HCEC 1CT (cell line): ENCODE measurements at places on chromosomes 5 and 9.

GRCh38 chr5:98454904-98455303, 318.6 kb upstream of the RGMB start:
- DNase-seq, result peak; percentile 98

DNA sequence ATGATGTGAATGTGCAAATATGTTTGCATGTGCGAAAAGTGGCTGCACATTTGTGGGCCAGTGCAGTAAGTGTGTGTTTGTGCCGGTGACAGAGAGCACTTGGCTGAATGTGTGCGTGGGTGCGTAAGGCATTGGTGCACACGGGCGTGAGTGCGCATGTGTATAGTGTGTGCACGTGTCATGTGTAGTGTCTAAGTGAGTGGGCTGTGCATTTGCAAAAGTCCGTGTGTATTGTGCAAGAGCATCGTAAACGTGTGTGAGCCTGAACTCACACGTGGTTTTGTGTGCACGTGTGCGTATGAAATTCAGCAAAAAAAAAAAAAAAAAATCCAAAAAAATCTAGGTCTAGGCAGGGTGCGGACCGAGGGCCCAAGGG, 6.5 kb upstream of the EBF1 start:
- no peak for DNase-seq

DNA sequence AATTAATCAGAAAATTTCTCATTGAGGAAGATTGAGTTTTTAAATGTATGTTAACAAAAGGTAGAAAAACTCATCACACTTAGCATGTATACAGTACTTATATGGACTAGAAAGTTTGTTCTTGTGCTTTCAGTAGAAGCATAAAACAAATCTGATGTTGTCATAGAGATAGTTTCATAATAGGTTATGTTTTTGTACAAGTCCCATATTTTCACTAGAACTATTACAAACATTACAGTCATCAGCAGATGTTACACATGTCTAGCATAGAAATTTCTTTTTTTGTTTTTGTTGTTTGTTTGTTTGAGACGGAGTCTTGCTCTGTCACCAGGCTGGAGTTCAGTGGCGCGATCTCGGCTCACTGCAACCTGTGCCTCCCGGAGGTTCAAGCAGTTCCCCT, 131.4 kb downstream of the COMMD10 start:
- no peak for DNase-seq

- no peak for DNase-seq
These were observed 701.3 kb upstream of the ACO1 start for GRCh38 chr9:31683116-31683515.

DNA sequence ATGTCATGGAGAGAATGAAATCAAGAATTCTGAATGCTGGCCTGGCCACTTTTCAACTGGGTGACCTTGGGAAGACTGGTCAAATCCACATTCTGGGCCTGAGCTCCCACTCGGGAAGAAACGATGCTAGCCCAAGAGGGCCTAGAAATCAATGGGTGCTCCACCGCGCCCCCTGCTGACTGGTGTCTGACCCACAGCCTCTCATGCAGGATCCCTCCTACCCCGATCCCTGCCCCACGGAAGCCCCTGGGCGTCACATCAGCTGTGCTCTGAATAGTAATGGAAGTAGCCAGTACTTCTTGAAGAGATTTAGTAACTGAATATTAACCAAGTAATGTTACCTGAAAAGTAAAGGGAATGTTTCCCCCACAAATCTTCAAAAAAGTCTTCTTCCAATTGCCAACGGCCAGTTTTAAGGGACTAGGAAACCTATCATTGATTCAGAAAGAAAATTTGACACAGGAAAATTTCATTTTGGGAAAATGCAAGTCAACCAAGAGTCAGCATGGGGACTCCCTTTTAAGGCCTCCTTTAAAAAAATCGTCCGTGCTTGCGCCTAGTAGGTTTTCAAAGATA, 43.9 kb downstream of the CRB2 start:
- DNase-seq, result no peak

DNA sequence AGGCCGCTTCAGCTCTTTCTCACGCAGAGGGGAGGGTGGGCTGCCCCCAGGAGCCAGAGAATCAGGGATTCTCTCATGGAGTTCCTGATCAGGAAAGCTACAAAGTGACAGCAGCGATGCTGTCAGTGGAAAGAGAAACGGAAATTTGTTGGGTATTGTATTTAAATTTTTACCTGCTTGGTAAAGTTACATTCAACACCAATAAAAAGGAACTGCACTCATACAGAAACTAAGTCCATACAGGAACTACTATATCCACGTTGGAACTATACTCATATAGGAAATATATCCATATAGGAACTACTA, 325.5 kb upstream of the IRX4 start:
- DNase-seq, result no peak

DNA sequence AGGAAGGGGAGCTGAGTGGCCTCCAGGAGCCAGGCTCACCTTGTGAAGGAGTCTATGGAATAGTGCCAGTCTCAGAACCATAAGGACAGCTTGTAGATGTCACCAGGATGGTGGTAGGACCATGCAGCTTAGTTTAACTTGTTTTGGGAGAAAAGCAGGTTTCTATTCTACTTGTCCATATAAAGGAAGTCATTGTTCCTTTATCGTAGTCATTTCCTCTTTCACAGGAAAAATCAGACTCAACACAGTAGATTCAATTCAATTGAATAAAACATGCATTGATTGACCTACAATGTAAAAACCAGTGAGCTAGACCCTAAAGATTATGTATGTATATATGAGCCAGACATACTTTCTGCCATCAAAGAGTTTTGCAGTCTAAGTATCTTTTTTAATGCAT, 53.3 kb downstream of the MEGF10 start:
- no peak for DNase-seq

GRCh38 chr9:113042884-113043657, 13.5 kb downstream of the ZFP37 start:
- DNase-seq, result no peak

GRCh38 chr9:108972626-108973209, 38.5 kb downstream of the ABITRAM start:
- no peak for DNase-seq

DNA sequence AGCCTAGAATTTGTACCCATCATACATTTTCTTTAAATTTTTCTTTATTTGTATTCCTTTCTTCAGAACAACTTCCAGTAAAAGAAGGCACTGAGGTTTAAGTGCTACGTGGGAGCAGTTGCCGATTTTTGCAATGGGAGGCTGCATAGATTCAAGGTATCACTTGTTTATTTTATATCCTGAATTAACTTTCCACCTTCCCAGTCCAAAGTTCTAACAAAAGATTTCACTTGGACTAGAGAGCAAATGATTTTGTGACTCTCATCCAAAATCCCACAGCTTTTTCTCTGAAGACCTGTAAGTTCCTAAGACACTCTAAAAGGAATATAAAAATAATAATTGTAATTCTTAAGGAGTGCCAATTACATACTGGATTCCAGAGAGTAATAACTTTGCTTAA, 139.1 kb upstream of the SPRY4 start:
- no peak for DNase-seq

- DNase-seq, result no peak
These were observed 716 bp downstream of the PROB1 start for GRCh38 chr5:139394123-139394653.

GRCh38 chr9:110605565-110605964, 26.0 kb upstream of the SVEP1 start:
- no peak for DNase-seq

DNA sequence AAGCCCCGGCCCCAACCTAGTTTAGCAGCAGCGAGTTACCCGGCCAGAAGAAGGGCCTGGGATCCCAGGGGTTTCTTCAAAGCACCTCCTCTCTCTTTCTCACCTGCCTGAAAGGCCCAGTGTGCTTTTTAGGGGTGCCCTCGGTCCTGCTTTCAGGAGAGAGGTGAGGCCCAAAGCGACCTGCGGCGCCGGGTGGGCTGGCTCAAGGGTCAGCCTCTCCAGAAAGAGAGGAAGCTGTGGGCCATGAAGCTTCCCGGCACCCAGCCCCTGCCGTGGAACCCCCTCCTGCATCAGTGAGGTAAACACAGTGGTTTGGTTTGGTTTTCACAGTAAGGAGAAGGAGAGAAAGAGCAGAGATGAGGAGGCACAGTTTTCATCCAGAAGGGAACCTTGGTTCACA, 4.3 kb downstream of the FOXB2 start:
- DNase-seq, result no peak

GRCh38 chr9:1929722-1930244, 85.4 kb upstream of the SMARCA2 start:
- no peak for DNase-seq

- DNase-seq, result peak; percentile 94
These were observed 53.8 kb downstream of the GLRA1 start for GRCh38 chr5:151870820-151871219.

- DNase-seq, result no peak
These were observed 435.9 kb upstream of the TLE4 start for GRCh38 chr9:79135681-79136415.

DNA sequence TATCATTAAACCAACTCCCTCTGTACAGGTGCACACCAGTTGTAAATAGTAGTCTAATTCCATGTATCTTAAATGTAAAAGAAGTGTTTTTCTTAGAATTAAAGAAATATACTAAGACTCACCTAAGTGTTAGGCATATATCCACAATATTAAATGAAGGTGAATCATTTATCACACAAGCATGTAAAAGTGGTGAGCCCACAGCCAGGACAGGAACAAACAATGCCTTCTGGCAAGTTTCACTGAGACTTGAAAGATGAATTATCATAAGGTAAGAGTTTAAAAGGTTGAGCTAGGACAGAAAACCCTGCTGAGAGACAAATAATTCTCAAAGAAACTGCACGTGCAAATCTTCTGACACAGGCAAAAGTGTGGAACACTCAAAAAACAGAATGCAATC, 832.5 kb downstream of the TAF11L14 start:
- no peak for DNase-seq

GRCh38 chr5:101390151-101390908, 487.2 kb upstream of the ST8SIA4 start:
- DNase-seq, result peak; percentile 57

- DNase-seq, result no peak
These were observed 150.1 kb downstream of the RNF180 start for GRCh38 chr5:64315778-64316177.

DNA sequence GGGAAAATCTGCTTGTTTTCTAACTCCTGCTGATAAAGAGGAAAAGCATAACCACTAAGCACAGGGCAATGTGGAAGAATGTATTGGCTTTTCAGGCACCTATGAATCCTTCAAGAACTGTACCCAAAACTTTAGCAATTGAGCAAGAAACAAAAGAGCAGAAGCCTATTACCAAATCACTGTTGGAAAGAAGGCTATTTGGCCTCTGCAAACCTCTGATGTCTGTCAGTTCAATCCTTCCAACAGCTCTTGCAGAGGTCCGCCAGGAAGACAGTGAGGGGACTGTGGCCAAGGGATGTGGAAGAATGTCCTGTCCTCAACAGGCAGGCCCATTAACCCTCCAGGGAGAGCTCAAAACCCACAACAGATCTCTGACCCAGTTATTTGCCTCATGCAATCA, 328.6 kb downstream of the ENC1 start:
- DNase-seq, result no peak

- no peak for DNase-seq
These were observed 330.0 kb downstream of the RASEF start for GRCh38 chr9:82732928-82733327.

DNA sequence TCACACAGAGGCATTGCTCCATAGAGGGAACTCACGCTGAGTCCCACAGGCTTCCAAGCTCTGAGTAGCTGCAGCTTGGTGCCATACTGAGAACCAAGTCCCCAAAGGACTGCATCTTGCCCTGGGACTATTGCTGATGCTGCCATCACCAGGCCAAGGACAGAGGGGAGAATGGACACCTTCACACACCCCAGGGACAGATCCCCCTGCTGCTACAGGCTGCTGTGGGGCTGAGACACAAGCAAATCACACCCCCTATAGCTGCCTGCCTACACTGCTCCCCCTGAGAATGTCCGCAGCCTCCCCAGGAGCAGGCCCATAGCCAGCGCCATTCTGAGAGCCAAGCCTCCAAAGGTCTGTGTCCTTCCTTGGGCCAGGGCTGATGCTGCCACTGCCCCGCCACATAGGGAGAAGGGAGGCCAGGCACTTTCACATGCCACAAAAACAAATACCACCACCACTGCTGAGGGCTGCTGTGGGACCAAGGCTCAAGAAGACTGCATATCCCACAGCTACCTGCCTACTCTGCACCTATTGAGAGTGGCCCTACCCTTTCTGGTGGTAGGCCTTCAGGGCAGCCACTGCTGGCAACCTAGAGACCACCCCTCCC, 81.5 kb downstream of the SYK start:
- no peak for DNase-seq

DNA sequence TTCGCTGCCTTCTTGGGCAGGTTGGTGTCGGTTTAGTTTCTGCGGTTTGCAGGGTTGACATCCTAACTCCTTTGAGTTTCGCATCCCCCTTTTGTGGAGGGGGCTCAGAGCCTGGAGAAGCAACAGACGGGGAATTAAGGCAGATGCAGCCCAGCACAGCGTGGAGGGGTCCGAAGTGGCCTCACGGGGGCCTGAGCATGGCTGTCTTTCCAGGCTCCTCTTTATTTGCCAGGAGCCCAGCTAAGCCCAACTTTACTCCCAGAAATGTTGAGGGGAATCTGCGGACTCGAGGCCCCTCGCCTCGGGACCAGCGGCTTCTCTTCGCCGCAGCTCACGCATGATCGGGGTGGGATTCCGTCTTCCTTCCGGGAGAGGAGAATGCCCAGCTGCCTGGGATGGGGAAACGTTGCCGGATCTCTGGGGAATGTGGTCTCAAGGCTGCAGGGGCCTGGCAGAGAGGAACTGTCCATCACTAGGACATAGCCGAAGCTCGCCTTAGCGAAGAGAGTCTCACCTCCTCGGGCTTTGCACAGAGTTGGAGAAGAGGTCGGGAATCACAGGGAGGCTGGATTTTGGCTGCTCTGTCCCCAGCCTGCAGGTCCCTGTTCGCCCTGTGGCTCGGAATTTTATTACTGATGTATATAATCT, 1.3 kb downstream of the RAI14 start:
- peak; percentile 58 for DNase-seq

DNA sequence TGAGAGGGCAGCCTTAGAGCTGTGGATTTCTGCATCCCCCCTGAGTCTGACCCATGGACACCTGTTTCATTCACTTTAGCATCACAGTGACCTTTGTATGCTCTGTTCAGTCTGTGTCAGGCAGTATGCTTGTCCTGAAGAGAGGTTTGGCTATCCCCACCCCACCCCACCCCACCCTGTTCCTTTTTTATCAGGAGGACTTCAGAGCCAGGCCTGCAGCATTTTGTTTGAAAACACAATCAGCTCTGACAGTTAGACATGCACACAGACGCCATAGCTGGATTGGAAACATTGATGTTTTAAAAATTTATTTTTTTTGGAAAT, 142.2 kb downstream of the NTRK2 start:
- DNase-seq, result no peak

GRCh38 chr5:142360607-142361120, 35.8 kb upstream of the SPRY4 start:
- peak; percentile 66 for DNase-seq

DNA sequence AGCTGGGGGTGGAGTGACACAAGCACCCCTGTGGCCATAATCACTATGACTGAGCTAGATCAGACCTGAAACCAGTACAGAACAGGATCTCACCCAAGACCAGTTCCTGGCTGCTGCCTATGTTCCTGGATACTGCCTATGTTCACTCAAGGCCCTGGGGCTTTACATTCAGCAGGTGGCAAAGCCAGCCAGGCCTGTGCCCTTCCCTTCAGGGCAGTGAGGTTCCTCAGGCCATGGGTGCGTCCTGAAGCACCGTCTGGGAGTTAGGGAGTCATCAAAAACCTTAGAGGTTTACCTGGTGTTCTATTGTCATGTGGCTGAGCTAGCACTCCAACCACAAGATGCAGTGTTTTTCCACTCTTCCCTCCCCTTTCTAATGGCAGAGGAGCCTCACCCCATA, 419.8 kb downstream of the TMEM232 start:
- no peak for DNase-seq
